ENCODE measurements at places on chromosomes 11 and 22.

DNA sequence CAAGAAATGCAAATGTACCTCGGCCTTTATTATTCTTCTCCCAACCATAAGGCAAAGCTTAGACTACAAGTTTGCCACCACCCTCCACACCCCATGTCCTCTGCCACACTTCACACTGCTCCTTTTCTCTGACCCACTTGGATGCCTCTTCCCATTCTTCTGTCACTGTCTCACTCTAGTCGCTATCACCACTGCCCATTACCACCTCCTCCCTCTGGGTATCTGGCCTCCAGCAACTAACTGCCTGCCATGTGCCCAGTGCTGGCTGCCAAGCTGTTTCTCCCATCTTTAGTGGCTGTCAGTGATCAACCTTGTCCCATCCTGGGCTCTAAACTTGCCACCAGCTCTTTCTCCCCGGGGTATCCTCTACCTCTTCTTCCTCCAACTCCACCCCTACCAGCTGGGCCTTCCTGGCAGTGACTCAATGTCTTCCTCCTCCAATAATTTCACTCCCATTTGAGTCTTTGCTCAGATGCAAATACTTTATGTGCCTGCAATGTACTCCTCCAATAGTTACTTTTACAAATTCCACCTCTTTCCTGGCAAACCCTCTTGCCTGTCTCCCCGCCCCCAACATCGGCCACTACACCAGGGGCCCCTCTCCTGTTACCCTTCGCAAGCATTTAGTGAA, 20.1 kb upstream of the KDM2A start:
- DNase-seq = no peak

- DNase-seq = peak; percentile 70
These were observed at the start of gene UBE2L6 for GRCh38 chr11:57567515-57568329. Gene UBE2L6, minus strand, starts transcription at chr11:57567672. Its CDS starts 61 bp downstream, at chr11:57567611.

GRCh38 chr22:42080287-42080686, 787 bp downstream of the SMDT1 start:
- DNase-seq = no peak

- no peak for DNase-seq
These were observed 13.8 kb upstream of the SLC37A2 start for GRCh38 chr11:125049164-125049792.

DNA sequence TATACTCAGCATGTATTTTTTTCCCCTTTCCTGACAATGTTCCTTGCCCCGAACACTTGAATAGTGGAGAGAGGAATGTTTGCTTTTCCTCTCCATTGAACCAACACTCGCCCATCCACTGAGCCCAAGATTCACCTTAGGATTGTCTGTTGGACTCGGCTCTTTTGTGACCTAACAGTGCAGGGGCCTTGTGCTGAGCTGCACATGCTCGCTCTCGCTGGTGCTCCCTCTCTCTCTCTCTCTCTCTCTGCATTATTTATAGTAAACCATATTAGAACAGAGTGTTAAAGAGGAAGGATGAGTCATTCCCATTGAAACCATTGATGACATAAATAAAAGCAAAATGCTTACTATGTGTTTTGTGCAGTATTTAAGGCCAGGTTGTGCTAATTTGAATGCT, 20.7 kb downstream of the ZBTB16 start:
- no peak for DNase-seq

DNA sequence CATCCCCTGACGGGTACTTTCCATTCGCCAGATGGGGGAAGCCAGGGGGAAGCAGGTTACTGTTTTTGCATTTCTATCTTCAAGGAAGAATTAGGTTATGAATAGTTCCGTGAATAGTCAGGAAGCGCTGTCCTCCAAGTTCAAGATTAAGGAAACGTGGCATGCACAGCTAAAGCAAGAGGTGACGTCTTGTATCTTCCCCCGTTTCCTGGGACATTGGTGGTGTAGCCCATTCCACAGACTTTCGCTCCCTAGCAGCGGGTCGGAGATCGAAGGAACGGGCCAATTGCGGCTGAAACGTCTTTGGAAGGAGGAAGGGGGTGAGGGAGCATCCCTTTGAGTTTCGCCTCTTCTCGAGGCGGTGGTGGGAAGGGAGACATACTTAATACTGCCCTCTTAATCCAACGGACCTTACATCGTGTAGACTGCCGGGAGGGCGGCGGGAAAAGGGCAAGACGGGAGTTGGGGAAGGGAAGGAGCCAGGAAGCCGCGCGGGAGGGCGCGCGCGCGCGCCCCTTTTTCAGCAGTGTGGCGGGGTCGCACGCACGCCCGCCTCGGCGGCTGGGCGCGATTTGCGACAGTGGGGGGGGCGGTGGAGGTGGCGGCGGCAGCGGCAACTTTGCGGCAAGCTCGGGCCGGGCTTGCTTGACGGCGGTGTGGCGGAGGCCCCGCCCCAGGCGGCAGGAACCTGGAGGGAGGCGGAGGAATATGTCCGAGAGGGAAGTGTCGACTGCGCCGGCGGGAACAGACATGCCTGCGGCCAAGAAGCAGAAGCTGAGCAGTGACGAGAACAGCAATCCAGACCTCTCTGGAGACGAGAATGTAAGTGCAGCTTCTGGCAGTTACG, at the start of gene EED:
EED (plus strand) TSS at position 232 of the 847 bp plus-strand sequence; CDS start at position 709, 477 bp downstream.
- peak; percentile 92 for DNase-seq

DNA sequence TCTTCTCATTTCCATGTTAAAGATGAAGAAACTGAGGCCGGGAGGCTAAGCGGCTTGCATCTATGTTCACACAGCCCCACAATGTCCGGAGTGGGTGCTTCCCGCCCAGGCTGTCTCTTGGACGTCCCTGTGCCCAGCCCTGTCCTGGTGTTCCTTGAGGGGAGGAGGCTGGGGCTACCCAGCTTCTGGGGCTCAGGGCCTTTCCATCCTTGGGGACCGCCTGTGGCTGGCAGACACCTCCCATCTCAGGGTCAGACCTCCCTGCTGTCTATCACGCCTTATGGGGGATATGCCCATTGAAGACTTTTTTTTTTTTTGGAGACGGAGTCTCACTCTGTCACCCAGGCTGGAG, 95.5 kb downstream of the WNT7B start:
- DNase-seq = no peak

DNA sequence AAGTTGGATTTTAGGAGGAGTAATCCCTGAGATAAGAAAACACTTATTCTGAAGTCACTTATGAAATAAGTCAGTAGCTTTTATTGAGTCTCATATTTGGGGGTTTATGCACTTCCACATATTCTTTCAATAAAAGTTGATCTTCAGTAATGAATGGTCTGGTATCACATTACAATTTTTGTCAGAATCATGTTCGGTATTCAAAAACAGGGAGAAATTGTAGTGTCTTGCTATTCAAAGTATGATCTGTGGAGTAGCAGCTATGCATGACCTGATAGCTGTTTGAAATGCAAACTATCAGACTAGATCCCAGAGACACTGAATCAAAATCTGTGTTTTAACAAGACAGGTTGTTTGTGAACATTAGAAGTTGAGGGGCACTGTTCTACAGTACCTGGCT, 857.6 kb downstream of the METTL15 start:
- DNase-seq = no peak

- peak; percentile 7 for DNase-seq
These were observed 67.0 kb upstream of the TBCEL start for GRCh38 chr11:120956710-120957495.

GRCh38 chr11:103637295-103637694, 399.1 kb upstream of the DDI1 start:
- DNase-seq = no peak

GRCh38 chr11:18329196-18329870, 7.0 kb downstream of the GTF2H1 start:
- no peak for DNase-seq

DNA sequence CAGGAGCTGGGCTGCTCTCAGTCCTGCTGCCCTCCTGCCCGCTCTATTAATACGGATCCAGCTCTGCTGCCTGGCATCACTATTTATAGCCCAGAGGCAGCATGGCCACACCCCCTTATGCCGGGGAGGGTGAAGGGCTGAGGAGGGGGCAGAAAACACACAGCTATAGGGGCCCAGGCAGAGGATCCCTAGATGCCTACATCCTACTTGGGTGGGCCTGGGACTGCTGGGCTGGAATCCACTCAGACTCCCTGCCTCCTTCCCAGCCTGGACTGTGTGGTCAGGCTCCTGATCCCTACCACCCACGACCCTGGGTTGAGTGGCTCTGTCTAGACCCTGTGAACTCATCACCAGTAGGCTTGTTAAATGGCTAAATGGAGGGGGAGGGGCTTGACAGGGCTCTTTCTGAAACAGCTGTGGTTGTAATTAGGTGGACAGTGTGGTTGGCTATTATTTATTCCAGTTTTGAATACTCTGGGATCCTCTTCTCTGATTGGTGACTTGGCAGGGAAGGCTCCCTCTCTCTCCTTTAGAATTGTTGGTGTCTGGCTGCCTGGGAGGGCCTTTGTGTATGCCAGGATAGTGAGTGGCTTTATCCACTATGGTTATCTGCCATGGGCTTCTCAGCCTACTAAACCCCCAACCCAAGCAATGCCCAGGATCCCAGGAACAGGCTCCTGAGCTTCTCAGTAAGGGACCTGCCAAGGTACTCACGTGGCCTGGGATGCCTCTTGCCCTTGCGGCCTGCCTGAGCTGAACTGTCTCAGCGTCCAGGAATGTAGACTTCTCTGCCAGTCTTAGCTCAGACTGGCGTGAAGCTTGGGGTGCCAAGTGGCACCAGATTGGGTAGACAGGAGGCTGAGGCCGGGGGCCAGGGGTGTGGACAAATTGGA, 15.2 kb downstream of the PHLDB1 start:
- DNase-seq = no peak

DNA sequence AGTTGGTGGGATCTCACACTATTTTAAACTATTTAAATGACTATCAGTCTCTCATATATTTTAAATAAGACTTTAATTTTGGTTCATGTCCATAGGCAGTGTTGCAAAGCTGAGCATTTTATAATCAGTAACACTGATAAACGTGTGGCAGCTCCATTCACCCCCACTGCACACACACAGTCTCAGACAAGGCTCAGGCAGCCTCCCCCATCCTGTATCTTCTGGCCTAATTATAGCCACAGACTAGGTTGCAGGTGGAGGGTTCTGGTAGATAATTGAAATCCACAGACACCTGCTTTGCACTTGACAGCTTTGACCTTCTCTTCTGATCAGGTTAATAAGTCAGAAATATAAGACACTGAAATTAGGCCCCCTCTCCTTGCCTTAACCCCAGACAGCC, 118.5 kb upstream of the LDLRAD3 start:
- DNase-seq = no peak

DNA sequence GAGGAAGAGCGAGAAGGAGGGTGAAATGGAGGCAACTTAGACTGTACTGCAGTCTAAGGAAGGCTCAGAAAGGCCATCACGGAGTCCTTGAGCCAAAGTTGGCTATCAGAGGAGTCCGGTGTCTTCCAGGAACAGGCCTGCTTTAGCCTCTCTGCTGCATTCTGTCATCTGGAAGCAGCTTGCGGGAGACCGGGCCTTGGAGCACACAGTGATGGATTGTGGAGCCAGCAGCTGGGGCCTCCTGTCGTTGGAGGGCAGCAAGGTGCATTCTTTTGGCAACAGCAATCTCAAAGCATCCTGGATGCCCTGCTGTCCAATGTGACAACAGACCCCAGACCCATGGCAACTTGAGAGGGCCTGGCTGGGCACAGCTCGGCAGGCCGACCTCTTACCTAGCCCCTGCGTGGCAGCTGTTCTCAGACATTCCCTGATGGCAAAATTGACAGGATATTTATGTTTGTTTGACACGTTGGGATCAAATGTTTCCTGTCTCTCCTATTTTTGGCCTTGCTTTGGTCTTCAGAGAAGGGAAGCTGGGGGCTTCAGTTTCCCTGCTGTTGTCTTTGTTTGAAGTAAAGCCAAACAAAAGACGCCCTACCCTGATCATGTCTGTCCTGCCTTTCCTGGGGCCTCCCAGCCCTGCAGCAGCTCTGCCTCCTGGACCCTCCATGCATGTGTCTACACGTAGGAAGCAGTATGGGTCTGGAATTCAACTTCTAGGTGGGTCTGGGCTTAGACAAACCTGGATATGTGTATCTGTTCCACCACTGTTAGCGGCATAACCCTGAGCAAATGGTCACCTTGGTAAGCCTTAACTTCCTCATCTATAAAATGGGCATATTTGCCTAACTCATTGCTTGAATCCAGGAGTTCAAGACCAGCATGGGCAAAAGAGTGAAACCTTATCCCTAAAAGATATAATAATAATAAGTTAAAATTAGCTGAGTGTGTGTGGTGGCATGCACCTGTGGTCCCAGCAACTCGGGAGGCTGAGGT, 43.9 kb upstream of the LMO2 start:
- no peak for DNase-seq

DNA sequence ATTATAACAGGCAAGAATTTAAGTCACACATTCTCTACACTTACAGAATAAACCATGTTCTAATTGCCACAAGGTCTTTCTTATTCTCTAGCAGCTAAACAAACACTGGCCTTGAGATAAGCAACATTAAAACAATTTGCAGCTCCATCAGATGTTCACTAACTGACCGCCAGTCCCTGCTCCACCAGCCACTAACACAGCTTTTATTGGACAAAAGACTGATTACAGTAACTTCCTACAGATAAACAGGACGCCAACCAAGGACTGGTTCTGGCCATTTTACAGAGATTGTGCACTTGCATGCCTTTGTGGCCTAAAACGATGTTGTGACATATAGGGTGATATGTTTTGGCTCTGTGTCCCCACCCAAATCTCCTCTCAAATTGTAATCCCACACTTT, 388.9 kb upstream of the LRRC4C start:
- no peak for DNase-seq

DNA sequence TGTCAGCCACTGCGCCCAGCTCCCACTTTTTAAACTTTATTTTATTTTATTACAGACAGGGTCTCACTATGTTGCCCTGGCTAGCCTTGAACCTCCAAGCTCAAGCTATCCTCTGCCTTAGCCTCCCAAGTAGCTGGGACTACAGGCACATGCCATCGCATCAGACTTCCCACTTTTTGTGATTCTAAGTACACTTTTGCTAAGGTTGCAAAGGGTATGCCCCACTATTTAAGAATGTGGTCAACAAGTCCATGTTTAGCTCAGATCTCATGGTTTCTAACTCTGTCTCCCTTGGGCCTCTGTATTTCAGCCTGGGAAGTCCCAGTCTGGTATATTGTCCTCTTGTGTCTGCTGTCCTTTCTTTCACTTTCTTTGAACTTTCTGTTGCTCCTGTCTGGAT, 35.3 kb downstream of the EXPH5 start:
- DNase-seq = no peak

GRCh38 chr22:44196731-44197131, 16.0 kb downstream of the PARVG start:
- DNase-seq = no peak

DNA sequence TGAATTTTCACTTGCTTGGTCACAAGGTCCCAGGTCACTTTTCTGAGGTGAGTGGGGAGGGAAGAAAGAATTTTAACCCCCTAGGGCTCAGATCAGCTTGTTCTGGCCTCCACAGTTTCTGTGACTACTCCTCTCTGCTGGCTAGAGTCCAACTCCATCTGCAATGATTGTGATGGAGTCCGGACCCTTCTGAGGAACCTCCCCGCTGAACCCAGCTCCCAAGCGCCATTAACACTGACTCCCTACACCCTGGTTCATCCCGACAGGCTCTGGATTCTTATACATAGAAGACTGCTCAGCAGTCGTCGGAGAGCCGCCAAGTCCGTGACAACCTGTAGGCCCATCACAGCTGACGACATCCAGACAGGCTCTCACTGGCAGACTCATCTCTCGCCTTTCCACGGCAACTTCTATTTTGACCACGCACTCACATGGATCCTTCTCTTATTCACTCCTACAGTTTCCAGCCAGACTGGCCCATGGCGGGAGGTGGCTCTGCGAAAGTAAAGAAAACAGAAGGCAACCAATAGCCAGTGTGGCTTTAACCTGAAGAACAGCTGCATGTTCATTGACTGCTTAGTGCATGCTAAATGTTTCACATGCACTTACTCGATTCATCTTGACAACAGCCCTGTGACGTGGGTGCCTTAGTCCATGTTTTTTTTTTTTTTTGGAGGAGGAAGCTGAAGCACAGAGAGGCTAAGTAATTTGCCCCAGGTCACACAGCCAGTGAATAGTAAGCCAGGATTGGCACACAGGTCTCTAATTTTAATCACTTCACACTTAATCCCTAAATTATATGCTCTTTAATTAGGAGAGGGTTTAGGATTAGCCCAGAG, 68.0 kb upstream of the PRDM11 start:
- no peak for DNase-seq

All from stimulated activated CD4-positive, alpha-beta T cell treated with anti-CD3 and anti-CD28 coated beads, Interleukin-4, amount 100 ng/mL, for 4 hours (primary cell).